ENCODE measurements at places on chromosomes 6 and 20.
A peak's percentile ranks its signal among the peaks of the same experiment; 100 is the strongest.

DNA sequence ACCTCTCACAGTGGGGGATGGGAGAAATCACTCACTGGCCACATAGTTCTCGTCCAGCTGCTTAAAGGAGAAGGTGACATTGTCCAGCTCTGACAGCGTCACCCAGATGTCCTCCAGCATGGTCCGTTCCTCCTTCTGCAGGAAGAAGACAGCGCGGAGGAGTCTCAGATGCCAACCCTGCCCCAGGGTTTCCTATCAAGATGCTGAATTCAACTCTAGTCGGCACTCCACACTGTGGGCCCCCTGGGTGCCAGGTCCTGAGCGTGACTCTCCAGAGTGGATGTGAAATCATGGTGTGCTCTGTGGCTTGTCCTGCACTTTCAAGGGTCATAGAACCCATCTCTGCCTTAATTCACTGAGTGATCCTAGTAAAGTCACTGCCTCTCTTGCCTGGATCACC lies 193.2 kb downstream of the PREX1 start:
- no peak for DNase-seq

DNA sequence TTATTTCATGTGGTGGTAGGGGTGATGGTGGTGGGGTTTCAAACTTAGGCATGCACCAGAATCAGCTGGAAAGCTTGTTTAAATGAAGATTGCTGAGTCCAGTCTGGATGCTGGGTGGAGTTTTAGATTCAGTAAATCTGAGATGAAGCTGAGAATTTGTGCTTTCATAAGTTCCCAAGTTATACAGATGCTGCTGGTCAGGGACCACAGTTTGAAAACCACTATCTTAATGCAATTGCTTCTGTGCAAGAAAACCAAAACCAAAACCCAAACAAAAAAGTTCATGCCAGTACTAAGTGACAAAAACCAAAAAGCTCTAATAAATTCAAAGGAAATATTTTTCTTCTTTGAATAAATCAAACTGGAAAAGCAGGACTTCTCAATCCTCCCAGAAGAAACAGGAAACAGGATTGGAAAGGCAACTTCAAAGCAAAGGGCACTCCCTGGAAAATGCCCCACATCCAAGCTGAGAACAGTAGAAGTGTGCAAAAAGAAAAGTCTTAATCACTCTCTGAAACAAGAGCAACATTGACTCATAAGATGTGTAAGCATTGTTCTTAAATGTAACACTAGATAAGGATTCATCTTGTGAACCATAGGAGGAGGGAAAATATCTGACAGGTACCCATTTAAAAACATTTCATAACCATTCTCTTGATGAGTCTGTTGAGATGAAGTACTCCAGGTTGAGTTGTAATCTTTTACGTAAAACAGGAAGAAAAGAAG lies 481.5 kb upstream of the HSF2 start:
- DNase-seq = no peak

DNA sequence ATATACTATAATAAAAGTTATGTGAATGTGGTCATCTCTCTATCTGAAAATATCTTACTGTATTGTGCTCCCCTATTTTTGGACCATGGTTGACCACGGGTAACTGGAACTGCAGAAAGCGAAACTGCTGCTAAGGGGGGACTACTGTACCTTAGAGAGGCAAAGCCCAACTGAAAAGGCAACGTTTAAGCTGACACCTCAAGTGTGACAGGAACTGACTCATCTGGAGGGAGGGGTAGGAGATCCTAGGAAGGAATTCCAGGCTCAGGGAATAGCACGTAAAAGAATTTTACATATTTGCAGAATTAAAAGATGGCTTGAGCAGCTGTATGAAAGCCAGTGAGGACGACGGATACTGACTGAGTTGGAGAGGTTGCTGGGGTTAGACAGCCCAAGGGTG lies 34.8 kb downstream of the ELOVL2 start:
- DNase-seq = no peak

DNA sequence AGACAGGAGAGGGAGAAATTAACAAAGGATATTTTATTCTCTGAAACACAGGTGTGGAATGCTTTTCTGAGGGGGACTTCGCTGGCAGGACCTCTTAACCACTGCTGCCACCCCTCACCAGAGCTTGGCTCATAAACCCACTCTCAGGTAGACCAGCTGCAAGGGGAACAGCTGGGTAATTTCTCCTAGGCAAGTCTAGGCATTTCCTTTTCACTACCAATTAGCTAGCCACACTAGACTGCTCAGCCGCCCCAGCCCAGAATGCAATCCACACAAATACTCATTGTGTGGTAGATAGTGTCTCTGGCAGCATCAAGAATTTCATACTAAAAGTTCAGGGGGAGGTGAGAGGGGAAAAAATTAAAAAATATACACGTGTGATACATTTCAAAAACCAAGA lies 267.6 kb upstream of the ID4 start:
- no peak for DNase-seq

DNA sequence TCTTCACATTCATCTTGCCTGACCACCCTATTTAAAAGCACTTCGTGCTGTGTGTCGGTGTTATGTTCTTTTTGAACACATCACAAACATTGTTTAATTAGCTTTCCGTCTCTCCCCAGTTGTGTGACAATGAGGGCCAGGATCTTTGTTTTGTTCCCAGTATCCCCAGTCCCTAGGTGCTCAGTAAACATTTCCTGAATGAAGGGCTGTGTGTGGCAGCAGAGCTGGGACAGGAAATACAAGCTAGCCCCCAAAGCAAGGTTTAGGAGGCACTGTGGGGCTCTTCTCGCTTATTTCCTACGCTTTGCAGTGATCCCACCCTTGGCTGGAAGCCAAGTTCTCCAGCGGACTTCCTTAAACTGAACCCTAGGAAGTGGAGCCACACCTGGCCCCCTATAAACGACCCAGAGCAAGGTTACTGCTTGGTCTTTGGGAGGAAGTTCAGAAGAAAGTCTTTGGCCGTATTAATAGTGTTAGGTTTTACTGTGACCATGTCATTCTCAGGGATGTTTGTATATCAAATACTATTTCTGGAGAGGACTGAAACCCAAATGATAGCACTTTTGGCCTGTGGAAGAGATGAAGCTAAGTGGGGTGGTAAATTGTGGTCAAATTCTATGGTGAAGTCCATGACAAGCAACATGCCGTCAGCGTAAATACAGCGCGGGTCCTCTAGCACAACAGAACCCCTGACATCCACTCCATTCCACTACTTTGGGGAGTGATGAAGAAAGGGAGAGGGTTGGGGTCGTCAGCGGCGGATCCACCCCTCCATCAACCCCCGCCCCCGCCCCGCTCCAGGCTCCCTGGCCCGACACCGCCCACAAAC lies 570 bp upstream of the FANCE start:
- DNase-seq = no peak

DNA sequence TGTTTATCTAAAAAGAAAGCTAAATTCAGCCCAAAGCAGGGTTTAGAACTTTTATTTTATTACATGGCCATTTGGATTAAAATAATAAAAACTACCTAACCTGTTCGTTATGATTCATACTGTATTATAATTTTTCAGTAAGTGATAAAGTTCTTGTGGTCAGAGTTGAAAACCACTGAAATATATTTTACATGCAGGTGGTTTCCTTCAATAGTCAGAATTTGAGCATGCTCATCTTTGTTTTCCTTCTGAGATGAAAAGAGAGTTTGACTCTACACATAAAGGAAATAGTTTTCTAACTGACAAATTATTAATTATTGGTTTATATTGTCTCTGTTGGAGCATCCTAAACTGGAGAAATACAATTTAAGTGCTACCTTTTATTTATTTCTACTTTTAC lies 114.0 kb upstream of the FKBP1C start:
- no peak for DNase-seq

DNA sequence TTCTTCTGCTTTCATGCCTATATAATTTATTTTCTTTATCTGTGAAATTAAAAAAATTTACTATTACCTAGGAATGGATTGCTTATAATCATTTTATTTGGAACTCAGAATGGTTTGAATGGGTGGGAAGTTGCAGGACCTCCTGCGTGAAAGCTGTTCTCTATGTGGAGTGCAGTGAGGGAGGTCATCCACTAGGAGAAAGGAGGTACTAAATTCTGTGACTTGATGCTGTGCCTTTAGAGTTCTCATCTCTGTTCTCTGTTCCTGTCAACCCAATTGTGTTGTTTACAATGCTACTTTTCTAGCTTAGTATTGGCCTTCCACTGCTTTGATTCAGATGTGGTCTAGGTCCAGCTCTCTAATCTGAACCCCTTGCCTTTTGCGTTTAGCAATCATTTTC lies 65.0 kb upstream of the HIVEP1 start:
- no peak for DNase-seq

DNA sequence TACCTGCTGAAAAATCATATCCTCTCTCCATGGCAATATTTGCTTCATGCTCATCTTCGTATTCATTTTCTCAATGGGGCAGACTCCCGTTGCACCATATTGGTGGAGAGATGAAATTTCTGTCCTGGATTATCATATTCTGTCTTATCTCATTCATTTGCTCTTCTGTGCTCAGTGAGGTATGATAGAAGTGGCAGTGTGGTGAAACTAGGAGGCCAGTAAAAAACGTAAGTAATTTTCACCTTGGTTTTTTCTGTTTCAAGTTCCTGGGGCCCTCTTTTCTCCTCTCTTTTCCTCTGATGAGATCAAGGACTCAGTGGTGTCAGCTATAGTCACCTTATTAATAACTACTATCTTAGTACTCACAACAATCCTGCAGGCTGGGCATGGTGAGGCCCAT lies 182.5 kb upstream of the HDAC2 start:
- DNase-seq = no peak

DNA sequence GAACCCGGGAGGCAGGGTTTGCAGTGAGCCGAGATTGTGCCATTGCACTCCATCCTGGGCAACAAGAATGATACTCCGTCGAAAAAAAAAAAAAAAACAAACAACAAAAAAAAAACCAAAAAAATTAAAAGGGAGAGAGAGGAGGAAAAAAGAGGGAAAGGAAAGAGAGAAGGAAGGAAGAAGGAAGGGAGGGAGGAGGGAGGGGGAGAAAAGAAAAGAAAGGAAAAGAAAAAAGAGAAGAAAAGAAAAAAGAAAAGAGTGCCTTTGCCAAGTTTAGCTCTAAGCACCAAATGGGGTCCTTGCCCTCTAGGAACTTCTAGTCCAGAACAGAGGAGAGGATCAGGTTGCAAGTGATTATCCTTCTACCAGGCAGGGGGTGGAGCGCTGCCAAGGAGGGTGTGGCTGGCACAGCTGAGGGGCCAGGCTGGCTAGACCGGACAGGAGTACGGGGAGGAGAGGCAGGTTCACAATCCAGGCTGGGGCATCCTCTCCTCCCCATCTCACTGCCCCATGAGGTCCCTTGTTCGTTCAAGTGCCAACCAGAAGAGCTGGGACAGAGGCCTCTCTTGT lies 19.1 kb downstream of the GNAS start:
- no peak for DNase-seq

DNA sequence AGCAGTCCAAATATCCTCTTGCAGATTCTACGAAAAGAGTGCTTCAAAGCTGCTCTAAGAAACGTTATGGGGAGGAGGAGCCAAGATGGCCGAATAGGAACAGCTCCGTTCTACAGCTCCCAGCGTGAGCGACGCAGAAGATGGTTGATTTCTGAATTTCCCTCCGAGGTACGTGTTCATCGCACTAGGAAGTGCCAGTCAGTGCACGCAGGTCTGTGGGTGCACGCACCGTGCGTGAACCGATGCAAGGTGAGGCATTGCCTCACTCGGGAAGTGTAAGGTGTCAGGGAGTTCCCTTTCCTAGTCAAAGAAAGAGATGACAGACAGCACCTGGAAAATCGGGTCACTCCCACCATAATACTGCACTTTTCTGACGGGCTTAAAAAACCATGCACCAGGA lies 272.1 kb upstream of the DEFB115 start:
- DNase-seq = no peak

DNA sequence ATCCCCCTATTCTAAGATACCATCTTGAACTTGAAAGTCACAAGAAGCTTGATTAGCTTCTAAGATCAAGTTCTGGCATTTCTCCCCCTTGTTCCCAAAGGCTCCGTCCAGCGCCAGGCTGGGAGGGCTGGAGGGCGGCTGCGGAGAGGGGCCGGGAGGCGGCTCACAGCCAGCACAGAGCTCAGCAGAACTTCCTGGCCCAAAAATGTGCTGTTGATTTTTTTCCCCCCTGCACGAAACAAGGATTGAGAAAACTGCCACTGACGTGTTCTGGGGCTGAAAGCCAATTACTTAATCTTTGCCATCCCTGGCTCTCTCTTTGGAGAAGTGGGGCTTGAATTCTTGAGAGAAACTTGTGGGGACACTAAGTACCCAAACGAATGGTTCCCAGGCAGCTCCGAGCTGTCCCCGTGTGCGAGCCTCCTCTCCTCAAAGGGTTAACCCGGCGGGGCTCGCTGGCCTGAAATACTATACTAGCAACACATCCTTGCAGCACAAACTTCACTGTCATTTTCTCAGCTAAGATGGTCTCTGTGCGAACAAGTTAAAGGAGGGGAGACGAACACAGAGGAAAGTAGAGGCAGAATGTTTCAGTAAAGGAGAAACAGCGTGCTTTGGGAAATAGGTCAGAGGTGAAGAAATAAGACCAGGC lies 452 bp downstream of the TRAF3IP2 start:
- peak; percentile 7 for DNase-seq

GRCh38 chr6:95143408-95144180 lies 433.7 kb upstream of the MANEA start:
- DNase-seq = no peak

- no peak for DNase-seq
Observed at GRCh38 chr6:151647976-151648639, 154.3 kb downstream of the CCDC170 start.

DNA sequence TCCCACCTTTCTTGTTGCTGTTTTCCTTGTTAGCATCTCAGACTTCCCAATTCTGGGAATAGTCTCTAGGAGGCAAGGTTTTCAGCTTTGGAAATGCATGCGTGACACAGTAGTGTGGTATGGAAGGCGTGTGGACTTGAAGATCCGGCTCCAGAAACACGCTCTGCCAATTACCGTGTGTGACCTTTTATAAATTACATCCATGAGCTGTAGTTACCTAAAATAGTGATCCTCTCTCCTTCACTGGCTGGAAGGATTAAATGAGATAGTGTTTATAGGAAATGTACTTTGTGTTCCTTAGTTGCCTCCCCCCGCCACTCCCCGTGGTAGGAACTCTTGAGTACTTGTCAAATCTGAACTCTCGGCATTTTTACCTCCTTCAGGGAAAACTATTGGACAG lies 13.0 kb downstream of the E2F3 start:
- no peak for DNase-seq

GRCh38 chr6:105459864-105460263 lies 57.0 kb upstream of the PREP start:
- DNase-seq = no peak

DNA sequence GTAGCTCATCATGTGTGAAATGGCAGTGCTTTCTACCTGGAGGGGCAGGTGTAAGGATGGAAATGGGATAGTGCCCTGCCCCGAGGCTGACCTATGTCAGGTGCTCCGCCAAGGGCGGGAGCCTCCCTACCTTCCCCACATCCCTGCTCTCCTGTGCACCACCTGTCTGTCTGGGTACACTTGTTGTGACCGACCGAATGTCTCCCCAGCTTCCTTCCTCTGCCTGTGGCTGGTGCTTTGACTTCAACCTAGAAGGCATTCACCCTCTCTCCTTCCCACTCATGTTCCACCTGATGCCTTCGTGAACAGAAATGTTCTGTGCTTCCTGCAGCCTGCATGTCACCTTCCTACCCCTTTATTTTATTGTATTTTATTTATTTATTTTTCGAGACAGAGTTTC lies 114.8 kb downstream of the SCML4 start:
- no peak for DNase-seq
